KG1 (cell line): ENCODE measurements at places on chromosomes 1 and 21.
A peak's percentile ranks its signal among the peaks of the same experiment; 100 is the strongest.

DNA sequence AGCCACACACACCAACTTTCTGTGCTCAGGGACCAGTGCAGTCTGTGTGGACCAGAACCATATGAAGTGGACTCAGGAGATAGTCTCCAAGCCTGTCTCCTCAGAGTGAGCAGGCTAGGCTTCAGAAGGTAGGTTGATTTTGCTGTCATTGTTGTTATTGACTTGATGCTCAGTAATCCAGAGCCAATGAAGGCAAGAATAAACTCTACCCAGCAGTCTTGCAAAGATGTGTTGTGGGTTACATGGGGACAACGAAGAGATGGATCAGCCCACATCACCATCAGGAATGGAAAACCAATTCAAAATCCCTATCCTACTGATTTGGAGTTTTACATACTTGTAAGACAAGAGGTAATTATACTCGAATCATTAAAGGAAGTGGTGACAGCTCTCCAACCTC, 37.4 kb downstream of the PHC2 start:
- no peak for DNase-seq

- no peak for DNase-seq
These were observed 141.3 kb upstream of the ADAMTS5 start for GRCh38 chr21:27108228-27108627.

GRCh38 chr21:21969211-21969610, 971.0 kb downstream of the NCAM2 start:
- DNase-seq, result no peak

GRCh38 chr1:228288536-228289238, 80.8 kb downstream of the OBSCN start:
- DNase-seq, result no peak

- DNase-seq, result peak; percentile 49
These were observed 16.6 kb downstream of the RHBG start for GRCh38 chr1:156385534-156386031.

- peak; percentile 80 for DNase-seq
These were observed 407 bp upstream of the PIGV start for GRCh38 chr1:26787381-26787705.

DNA sequence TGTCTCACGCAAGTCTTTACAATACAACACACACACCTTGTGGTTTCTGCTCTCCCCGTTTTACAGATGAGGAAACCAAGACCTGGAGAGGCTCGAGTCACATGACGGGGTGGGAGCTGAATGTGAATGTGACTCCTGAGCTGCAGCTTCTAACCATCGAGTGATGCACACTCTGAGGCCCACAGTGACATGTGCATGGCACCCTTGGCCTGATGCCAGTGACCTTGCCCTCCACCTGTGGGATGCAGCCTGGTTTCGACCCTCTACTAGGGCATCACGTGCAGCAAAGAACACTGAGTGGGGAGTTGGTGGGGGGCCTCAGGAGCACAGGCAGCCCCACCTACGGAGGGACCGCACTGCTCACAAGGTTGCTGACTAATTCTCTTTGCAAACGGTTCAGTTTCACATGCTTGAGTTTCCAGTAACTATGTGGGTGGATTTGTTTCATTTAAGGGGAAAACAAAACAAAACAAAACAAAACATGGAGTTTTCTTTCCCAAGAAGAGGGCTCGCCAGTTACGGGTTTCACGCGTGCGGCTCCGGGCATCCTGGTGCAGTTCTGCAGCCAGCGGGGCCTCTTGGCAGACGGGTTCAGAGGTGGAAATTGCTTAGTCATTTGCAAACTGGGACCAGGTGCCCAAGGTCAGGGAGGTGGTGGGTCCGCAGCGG, 22.9 kb downstream of the SPSB1 start:
- no peak for DNase-seq

- DNase-seq, result no peak
These were observed 88.7 kb downstream of the CD247 start for GRCh38 chr1:167429612-167430011.

DNA sequence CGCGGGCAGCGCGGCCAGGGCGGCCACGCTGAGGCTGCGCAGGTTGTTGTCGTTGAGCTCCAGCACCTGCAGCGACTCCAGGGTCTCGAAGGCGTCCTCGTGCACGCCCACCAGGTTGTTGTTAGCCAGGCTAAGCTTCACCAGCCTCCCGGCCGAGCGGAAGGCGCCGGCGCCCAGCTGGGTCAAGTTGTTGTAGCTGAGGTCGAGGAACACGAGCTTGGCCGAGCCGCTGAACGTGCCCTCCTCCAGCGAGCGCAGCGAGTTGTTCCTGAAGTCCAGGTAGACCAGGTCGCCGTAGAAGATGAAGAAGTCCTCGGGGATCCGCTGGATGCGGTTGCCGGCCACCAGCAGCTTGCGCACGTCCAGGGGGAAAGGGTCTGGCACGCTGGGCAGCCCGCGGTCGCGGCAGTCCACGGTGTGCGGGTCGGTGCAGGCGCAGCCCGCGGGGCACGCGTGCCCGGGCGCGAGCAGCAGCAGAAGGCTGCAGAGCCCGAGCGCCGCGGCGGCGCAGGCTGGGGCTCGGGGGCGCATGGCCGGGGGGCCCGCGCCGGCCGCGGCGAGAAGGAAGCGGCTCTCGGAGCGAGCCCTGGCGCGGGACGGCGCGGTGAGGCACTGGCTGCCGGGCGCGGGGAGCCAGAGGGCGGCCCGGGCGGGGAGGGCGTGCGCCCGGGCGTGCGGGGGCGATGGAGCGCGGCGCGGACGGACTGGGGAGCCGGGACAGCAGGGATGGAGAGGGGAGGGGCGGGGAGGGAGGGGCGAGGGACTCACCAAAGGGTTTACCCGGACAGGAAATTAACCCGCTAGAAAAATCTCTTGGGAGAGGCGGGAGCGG, 524 bp downstream of the LRRC38 start:
- DNase-seq, result no peak

- no peak for DNase-seq
These were observed 141.2 kb downstream of the ZBTB18 start for GRCh38 chr1:244192325-244192724.

- DNase-seq, result no peak
These were observed 349.1 kb downstream of the DPYD start for GRCh38 chr1:97571760-97572159.

DNA sequence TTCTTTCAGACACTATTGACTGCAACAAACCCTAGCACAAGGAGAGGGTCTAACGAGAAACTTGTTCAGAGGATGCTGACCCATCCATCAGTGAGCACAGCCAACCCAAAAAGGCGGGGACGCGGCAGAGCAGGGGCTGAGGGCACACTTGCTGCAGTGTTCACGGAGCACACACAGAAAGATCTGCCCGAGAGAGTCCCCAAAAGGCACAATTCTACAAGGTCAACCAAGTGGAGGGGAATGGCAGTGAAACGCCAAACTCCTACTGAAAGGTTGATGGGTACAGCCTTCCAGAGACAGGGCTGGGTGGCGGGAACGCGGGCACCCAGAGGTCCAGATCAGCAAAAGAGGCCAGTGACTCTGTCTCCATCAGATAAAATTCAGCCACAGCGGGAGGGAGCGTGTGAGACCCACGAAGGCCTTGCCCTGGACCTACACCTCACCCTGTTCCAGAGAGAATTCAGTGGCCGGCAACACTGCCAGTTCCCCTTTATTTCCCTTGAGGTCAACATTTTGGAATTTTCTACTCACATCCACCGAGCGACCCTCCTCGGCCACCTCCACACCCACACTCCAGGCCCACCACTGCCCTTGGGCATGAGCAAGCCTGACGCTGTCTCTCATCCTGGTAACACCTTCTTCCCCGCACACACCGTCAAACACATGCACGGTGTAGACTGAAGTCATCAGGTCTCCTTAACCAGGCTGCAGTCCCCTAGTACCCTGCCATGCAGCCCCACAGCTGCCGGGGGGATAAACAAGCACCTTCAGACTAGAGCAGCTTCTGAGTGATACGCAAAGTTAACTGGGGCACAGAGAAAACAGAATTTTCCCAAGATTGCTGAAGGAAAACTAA, 5.5 kb downstream of the GNG4 start:
- DNase-seq, result no peak

DNA sequence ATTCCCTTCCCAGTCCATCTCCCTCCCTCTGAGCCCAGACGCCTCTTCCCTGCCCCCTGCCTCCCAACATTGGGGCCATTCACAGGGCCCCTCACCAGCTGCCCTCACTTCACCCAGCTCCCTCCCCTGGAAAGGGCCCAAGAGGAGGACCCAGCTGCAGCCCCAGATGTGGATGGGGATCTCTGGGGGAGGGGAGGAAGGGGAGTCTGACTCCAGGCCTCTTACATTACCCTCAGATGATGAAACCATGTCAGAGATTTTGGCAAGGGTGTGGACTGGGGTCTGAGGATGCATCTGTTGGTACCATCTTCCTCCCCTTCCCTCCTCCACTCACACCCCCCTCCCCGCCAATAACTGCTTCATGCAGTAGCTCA, 1.1 kb upstream of the KIF21B start:
- DNase-seq, result no peak
